Naive thymus-derived CD4-positive, alpha-beta T cell (primary cell): ENCODE measurements at places on chromosomes 1 and 21. TPM values are rescaled to one million over a fixed set of nuclear protein-coding genes. Genes with fewer than 3 reads are reported as not detected.

The CELA3B gene
- not detected for total RNA-seq

The C1orf232 gene
- total RNA-seq, result not detected

The PTPRU gene
- total RNA-seq, result not detected

The TARBP1 gene
- total RNA-seq, result 49.6 and 50.7 TPM in 2 replicates

The ABCA4 gene
- not detected for total RNA-seq

The PIK3C2B gene
- 41.9 TPM for total RNA-seq

The DYRK3 gene
- 7.3 and 8.2 TPM in 2 replicates for total RNA-seq

The LCA5L gene
- not detected in 2 replicates for total RNA-seq

The NBPF4 gene
- total RNA-seq, result not detected

The SYT14 gene
- not detected for total RNA-seq

The CR1L gene
- total RNA-seq, result not detected in 2 replicates

The HES2 gene
- total RNA-seq, result not detected

The BTF3L4 gene
- total RNA-seq, result 35.8 TPM

The EDARADD gene
- 0.66 TPM for total RNA-seq

The GBP5 gene
- total RNA-seq, result 31.8 TPM

The CLIC4 gene
- total RNA-seq, result 1.7 TPM

The IGSF9 gene
- total RNA-seq, result 0.12 TPM

The NBPF1 gene
- total RNA-seq, result 20.7 TPM

The FCRL6 gene
- total RNA-seq, result 3.4 TPM

The C4BPB gene
- total RNA-seq, result 3.1 TPM

The NFIA gene
- total RNA-seq, result 7.5 TPM

The CASZ1 gene
- total RNA-seq, result 5.2 TPM

The ITPKB gene
- 429 TPM for total RNA-seq

The SH3BP5L gene
- 28.3 TPM for total RNA-seq

The KRTAP10-12 gene
- not detected for total RNA-seq

The CLDN8 gene
- total RNA-seq, result not detected in 2 replicates

The KCNA2 gene
- 0.62 TPM for total RNA-seq

The GBP3 gene
- 39.9 and 42.2 TPM in 2 replicates for total RNA-seq

The NAV1 gene
- total RNA-seq, result 2.6 TPM

The TESK2 gene
- total RNA-seq, result 7.4 TPM

The PDPN gene
- total RNA-seq, result 0.51 TPM

The WLS gene
- total RNA-seq, result not detected

The CFHR2 gene
- 0.44 TPM for total RNA-seq

The NBPF3 gene
- 12.0 TPM for total RNA-seq

The AGTRAP gene
- 31.5 TPM for total RNA-seq

The SLC35F3 gene
- total RNA-seq, result not detected

The MX1 gene
- 368 and 384 TPM in 2 replicates for total RNA-seq

The TSACC gene
- not detected for total RNA-seq

The DSCAM gene
- not detected for total RNA-seq

The LELP1 gene
- total RNA-seq, result not detected in 2 replicates

The POU3F1 gene
- 0.19 TPM for total RNA-seq
